ENCODE measurements at places on chromosomes 13 and 19.

GRCh38 chr19:55673465-55673864 lies 1.6 kb upstream of the EPN1 start:
- DNase-seq, result no peak

- no peak for DNase-seq
These were observed 89.4 kb downstream of the COL4A2 start for GRCh38 chr13:110396476-110396875.

GRCh38 chr13:63307228-63307627 lies 1891.6 kb upstream of the PCDH20 start:
- DNase-seq, result no peak

GRCh38 chr13:50130123-50130946 lies 115.1 kb downstream of the KCNRG start:
- peak; percentile 64 for DNase-seq

GRCh38 chr13:25380741-25381324 lies 9.1 kb downstream of the ATP8A2 start:
- no peak for DNase-seq

GRCh38 chr13:69903081-69903480 lies 204.5 kb upstream of the ATXN8OS start:
- DNase-seq, result no peak

- no peak for DNase-seq
These were observed 9.3 kb downstream of the ZNF526 start for GRCh38 chr19:42229301-42229854.

- no peak for DNase-seq
These were observed 4.5 kb downstream of the SPART start for GRCh38 chr13:36341718-36342117.
